ENCODE measurements at places on chromosomes 2 and 18.

- no peak for DNase-seq
- H3K36me3 ChIP-seq, result no peaks in the 10 kb centered on the region
- no peaks in the 10 kb centered on the region for H3K27me3 ChIP-seq
- no peaks in the 10 kb centered on the region for H3K4me1 ChIP-seq
- no peak overlapping the region for H3K27ac ChIP-seq
- H3K4me3 ChIP-seq, result no peak overlapping the region
Observed at GRCh38 chr2:119668546-119668945, 10.5 kb upstream of the TMEM177 start.

DNA sequence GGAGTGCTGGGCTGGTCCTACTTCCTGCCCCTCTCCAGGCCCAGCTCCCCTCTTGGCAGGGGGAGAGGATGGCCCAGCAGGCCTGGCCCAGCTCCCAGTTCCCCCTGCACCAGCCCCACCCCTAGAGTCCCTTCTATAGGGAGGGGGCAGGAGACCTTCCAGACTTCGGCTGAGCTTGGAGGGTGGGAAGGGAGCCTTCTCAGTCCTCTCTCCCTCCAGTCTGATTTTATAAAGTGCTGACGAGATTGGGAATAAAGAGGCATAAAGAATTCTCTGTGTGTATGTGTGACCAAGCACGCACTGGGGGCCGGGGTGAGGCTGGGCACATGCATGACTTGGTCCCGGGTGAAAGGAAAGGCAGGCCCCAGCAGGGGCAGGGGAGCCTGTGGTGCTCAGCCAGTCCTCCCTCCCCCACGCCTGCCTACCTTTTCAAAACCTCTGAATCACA lies 5.1 kb downstream of the CHPF start:
- DNase-seq, result no peak
- no peak overlapping the region for H3K4me3 ChIP-seq
- peaks cover 5% of the 10 kb centered on the region for H3K4me1 ChIP-seq
- no peak overlapping the region for H3K27ac ChIP-seq

GRCh38 chr2:42928161-42928691 lies 135.8 kb upstream of the HAAO start:
- peak overlapping the region; percentile 21 for H3K27ac ChIP-seq
- DNase-seq, result no peak
- H3K4me1 ChIP-seq, result peaks cover 53% of the 10 kb centered on the region
- H3K36me3 ChIP-seq, result no peaks in the 10 kb centered on the region

- H3K4me1 ChIP-seq, result peaks cover 3% of the 10 kb centered on the region
- no peak overlapping the region for H3K27ac ChIP-seq
- no peaks in the 10 kb centered on the region for H3K36me3 ChIP-seq
- H3K27me3 ChIP-seq, result no peaks in the 10 kb centered on the region
- no peak overlapping the region for H3K4me3 ChIP-seq
Observed at GRCh38 chr2:28424799-28425463, 32.3 kb downstream of the FOSL2 start.

GRCh38 chr2:197908990-197909776 lies 104.8 kb downstream of the PLCL1 start:
- H3K4me1 ChIP-seq, result no peaks in the 10 kb centered on the region
- no peak overlapping the region for H3K27ac ChIP-seq
- no peaks in the 10 kb centered on the region for H3K36me3 ChIP-seq
- DNase-seq, result no peak
- peaks cover 64% of the 10 kb centered on the region for H3K27me3 ChIP-seq

GRCh38 chr2:240462073-240462706 lies 26.7 kb downstream of the GPC1 start:
- H3K27ac ChIP-seq, result no peak overlapping the region
- peaks cover 2% of the 10 kb centered on the region for H3K36me3 ChIP-seq
- peaks cover 6% of the 10 kb centered on the region for H3K4me1 ChIP-seq
- no peaks in the 10 kb centered on the region for H3K27me3 ChIP-seq

DNA sequence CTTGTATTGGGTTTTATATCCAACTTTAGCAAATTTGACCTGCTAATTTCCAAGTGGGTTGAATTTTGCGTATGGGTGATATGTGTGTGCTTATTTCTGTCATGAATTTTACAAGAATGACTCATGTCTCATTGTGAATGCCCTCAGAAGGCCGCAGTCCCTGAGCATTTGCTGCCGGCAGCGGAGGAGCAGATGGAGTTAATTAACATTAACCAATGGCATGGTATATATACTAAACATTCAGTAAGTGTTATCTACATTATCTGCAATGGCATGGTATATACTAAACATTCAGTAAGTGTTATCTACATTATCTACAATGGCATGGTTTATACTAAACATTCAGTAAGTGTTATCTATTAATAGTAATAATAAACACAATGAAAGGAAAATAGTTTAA lies 90.1 kb downstream of the DOK6 start:
- H3K27ac ChIP-seq, result no peak overlapping the region
- no peaks in the 10 kb centered on the region for H3K27me3 ChIP-seq
- H3K4me3 ChIP-seq, result no peak overlapping the region

Measured in cardiac muscle cell (in vitro differentiated cells and primary cell).